ENCODE measurements at places on chromosomes 11 and 22.

DNA sequence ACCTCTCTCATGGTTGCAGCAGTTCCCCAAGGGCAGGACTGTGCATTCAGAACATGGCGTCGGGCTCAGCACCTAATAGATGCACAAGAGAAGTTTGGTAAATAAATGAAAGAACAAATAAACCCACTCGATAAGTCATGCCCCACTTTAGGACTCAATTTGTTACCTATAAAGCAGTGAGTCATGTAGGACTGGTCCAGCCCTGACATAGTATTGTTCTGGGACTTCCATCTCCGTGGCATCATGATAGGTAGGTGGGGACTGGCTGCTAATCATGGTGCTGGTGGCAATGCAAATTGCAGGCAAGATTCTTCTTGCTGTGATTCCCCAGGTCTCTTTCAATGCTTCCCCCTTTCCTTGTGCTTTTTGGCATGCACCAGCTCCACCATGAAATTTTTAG lies 118.2 kb upstream of the CSNK2A3 start:
- DNase-seq = no peak

GRCh38 chr11:64741375-64742086 lies 2.4 kb downstream of the RASGRP2 start:
- no peak for DNase-seq

DNA sequence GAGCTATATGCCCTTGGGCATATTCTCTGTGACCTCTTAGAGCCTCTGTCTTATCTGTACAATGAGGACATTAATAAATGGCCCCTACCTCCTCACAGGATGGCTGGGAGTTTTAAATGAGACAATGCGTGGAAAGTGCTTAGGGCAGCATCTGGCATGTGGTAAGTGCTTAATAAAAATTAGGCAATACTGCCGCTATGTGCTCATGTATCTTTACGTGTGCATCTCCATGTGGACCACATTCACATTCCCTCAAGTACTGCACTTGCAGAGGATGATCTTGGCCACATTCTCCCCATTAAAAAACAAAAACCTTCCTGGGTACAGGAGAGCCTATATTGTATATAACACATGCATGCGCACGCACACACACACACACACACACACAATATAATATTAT lies 19.1 kb upstream of the BSX start:
- no peak for DNase-seq

GRCh38 chr11:92850296-92850826 lies 119.1 kb upstream of the MTNR1B start:
- DNase-seq = no peak

DNA sequence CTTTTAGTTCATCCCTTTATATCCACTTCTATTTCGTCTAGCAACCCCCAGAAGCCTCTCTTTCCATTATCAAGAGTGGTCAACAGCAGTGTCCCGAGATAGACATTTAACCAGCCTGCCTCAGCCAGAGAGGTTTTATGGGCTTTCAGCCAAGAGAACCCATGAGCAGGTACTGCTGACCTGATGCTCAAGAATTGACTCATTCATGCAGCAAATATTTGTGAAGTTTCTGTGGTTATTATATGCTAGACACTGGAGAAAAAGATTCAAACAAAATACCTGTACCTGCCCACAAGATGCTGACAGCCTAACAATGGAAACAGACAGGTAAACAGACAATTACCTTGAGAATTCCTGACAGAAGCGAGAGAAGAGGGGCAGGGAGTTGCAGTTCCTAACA lies 9.7 kb upstream of the LRRC55 start:
- DNase-seq = no peak

- no peak for DNase-seq
These were observed 333.7 kb upstream of the LUZP2 start for GRCh38 chr11:24163146-24163545.

DNA sequence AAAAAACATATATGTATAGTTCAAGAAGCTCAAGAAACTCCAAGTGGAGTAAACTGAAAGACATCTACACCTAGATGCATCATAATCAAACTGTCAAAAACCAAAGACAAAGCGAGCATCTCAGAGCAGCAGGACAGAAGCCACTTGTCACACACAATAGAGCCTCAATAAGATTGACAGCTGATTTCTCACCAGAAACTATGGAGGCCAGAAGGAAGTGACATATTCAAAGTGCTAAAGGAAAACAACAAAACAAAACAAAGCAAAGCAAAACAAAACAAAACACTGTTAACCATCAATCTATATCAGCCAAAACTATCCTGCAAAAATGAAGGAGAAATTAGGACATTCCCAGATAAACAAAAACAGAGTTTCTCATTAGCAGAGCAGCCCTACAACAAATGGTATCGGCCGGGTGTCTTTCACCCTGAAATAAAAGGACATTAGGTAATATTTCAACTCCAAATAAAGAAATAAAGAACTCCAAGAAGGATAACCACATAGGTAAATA lies 65.8 kb upstream of the SEPTIN5 start:
- DNase-seq = no peak

- DNase-seq = peak; percentile 70
These were observed 62.1 kb downstream of the THAP12 start for GRCh38 chr11:76318744-76319384.

GRCh38 chr22:33909911-33910310 lies 10.4 kb downstream of the LARGE1 start:
- no peak for DNase-seq

DNA sequence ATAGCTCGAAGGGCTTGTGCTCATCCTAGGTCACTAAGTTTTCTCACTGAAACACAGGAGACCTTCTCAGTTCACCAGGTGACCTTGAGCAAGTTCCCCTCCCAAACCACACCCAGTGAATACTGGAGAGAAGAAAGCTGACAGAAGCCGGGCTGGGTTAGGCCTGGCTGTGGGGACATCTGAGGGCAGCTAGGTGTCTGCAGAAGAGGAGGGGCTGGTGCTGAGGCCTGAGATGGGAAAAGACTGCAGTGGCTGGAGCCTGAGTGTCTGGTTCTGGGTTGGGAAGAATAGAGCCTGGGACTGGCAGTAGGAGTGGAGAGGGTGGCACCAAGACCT lies 602 bp upstream of the INPP5J start:
- DNase-seq = no peak

DNA sequence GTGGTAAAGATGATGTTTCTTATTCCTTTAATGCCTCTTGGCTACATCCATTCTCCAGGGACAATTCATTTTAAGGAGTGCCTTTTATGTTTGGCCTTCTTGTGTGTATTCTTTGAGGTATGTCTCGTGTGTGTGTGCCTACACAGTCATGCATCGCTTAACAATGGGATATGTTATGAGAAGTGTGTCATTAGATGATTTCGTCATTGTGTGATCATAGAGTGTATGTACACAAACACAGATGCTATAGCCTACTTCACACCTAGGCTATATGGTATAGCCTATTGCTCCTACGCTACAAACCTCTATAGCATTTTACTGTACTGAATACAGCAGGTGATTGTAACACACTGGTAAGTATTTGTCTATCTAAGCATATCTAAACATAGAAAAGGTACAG lies 23.0 kb downstream of the ZNF202 start:
- DNase-seq = no peak

DNA sequence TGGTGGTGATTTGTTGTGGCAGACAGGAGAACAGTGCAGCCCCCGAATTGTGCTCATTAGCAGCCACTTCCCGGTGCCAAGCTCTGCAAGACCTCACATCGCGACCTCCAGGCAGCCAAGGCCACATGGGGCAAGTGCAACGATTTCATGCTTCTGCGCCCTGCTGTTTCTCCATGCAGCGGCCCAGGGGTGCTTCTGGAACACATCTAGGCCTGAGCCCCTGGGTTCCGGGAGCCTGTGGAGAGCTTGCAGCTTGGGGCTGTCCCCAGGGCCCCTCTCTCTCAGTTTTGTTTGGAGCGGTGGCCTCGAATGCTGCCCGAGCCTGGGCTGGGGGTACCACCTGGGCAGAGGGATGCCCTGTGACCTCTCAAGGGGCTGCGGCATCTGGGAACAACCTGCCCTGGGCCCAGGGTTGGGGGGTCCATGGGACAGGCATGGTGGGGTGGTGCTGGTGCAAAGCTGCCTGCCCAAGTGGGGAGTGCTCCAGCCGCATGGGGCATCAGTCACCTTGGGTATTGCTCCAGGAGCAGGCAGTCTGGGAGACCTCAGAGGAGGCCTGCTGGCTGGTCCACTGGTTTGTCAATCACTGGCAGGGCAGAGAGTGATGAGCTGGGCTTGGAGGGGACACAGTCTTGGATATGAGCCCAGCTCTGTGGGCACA lies 51.9 kb downstream of the TPCN2 start:
- DNase-seq = no peak

DNA sequence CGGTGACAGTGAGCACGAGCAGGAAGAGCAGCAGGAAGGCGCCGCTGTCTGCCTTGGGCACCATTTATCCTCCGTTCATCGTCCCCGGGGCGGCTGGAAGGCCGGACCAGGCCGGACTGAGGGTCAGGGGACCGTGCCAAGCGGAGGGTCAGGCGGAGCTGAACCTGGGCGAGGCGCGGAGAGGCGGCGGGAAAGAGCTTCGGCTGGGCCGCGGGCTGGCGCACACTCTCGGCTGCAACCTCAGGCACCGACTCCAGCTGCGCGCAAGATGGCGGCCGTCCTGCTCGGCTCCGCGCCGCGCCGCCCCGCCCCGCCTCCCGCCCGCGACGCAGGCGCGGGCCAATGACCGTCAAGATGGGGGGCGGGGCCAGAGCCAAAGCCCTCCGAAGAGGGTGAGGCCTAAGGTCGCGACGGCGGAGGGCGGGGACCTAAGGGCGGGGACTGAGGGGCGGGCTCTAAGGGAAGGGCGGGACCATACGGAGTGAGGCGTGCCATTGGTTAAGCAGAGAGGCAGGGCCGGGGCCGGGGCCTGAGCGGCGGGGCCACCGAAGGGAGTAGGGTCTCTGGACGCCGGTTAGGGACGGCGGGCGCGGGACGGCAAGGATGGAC lies at the start of gene DGCR2:
Gene DGCR2, minus strand, starts transcription at position 270 of the 609 bp plus-strand sequence. Its CDS starts 206 bp downstream, at position 64.
- DNase-seq = peak; percentile 95

GRCh38 chr11:126345759-126346585 lies 9.5 kb upstream of the ST3GAL4 start:
- no peak for DNase-seq

DNA sequence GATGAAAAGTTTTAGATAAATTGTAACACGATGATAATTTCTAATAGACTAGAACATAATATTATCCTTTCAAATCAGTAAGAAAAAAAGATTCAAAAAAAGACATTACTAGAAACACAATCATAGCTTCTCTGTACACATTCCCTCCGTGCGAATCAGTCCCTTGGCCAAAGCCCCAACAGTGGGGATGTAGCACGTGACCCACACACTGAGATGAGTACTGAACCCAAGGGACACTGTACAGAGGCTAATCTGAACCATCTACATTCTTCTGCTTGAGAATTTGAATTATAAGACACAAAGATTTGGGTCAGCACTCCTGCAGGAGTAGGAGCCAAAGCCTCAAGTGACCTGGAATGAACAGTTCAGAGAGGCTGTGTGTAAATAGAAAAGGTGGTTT lies 353.7 kb downstream of the INSC start:
- no peak for DNase-seq

- DNase-seq = no peak
These were observed 64.9 kb upstream of the BIRC3 start for GRCh38 chr11:102252339-102252891.

DNA sequence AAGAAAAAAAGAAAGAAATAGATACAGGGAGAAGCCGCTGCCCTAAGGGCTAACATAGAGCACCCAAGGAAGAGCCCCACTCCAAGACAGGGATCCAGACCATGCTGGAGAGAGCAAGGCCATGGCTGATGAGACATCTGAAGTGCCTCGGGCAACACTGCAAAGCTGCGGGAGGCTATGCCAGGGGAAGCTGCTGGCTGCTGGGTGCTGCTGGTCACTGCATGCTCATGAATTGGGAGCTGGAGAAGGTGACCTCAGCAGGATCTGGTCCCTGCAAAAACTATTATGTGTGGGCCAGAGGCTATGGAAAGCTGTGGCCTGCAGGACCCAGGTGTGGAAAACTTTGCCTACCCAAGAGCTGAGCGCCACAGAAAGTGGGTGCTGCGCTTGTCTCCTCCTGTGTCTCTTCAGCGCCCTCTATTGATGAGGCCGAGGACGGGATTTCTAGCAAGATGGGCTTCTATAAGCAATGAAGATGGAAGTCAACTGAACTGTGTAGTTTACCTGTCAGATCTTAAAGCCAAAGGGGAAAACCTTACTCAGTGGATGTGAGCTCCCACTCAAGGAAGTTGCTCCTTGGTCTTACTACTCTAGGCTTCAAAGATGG lies 17.3 kb upstream of the SLC29A2 start:
- DNase-seq = peak; percentile 42

DNA sequence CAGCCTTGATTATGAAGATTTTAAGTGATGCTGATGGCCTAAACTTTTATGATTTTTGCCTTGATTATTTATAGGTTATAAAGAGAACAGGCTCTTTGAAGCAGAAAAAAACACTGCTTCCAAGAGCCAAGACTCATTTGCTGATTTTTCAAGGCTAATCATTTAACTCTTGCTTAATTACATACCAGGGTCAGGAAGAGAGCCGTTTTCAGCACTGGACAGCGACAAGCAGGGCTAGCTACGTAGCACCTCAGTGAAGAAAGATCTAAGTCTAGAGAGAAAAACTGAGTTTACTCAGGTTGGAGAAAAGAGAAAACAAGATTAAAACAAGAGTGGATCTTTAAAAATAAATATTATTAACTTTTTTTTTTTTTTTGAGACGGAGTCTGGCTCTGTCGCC lies 615.4 kb upstream of the B3GAT1 start:
- no peak for DNase-seq

DNA sequence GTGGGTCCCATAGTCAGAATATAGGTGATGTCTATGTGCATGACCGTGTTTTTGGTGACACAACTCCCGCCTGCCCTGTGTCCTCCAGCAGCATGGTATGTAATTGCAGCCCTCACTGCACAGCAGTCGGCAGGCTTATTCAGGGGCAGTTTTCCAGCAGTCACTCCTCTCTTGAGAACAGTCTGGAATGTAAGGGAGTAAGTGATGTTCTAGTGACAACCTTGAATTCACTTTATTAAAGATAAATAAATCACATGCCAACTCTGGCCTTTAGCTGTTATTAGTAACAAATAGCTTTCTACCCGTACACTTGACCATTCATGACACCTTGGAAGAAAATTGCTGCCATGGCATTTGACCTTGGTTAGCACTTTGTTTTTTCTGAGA lies 27.9 kb downstream of the ZNRF3 start:
- no peak for DNase-seq

- peak; percentile 73 for DNase-seq
These were observed 65.0 kb downstream of the SFI1 start for GRCh38 chr22:31561238-31561887.

GRCh38 chr11:26621132-26621531 lies 49.1 kb upstream of the MUC15 start:
- no peak for DNase-seq

GRCh38 chr11:75894036-75894585 lies 79.1 kb downstream of the UVRAG start:
- DNase-seq = no peak

DNA sequence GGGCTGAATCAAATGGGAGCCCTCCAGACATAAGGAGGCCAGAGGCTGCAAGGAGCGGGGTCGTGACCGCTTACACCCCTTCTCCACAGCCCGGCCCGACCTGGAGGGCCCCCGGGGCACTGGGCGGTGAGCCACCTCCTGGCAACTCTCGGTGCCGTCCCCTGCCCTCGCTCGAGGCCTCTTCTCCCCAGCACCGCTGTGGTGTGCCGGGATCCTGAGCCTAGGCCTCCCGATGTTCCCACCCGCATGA lies 432 bp upstream of the GP1BB start:
- no peak for DNase-seq

GRCh38 chr22:40665312-40665711 lies 14.0 kb upstream of the MCHR1 start:
- no peak for DNase-seq

GRCh38 chr11:10302359-10302743 lies 2.5 kb upstream of the ADM start:
- no peak for DNase-seq

- peak; percentile 87 for DNase-seq
These were observed 31.4 kb downstream of the PISD start for GRCh38 chr22:31630331-31631329.

- no peak for DNase-seq
These were observed 11.3 kb upstream of the NFAM1 start for GRCh38 chr22:42443240-42444076.

All from NCI-H1105 (cell line).